Upper lobe of left lung (tissue), 6 donors: ENCODE measurements at places on chromosomes 2 and 18.
A peak's percentile ranks its signal among the peaks of the same experiment; 100 is the strongest.

- DNase-seq: no peak
Observed at GRCh38 chr18:9025091-9025838, 77.2 kb upstream of the NDUFV2 start.

- no peak for DNase-seq
Observed at GRCh38 chr2:241071677-241072111, 30.4 kb downstream of the MTERF4 start.

- DNase-seq: no peak
Observed at GRCh38 chr2:156505696-156506095, 69.5 kb downstream of the GPD2 start.

DNA sequence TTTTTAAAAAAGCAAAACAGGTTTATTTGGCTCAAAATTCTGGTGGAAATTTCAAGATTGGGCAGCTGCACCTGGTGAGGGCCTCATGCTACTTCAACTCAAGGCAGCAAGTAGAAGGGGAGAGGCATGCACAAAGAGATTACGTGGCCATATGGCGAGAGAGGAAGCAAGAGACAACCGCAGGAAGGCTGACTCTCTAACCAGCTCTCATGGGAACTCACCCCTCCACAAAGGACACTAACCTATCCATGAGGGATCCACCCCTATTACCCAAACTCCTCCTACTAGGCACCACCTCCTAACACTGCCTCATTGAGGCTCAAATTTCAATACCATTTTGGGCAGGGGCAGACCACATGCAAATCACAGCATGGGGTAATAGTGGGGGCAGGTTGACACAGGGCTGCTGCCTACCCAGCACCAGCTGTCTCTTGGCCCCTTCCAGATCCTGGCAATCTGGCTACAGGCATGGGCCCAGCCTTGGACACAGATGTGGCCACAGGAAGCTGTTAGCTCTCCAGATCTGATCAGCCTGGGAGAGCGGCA lies 2.0 kb upstream of the CAPN10 start:
- no peak for DNase-seq

- no peak for DNase-seq
Observed at GRCh38 chr18:77052297-77052982, 80.1 kb downstream of the MBP start.

DNA sequence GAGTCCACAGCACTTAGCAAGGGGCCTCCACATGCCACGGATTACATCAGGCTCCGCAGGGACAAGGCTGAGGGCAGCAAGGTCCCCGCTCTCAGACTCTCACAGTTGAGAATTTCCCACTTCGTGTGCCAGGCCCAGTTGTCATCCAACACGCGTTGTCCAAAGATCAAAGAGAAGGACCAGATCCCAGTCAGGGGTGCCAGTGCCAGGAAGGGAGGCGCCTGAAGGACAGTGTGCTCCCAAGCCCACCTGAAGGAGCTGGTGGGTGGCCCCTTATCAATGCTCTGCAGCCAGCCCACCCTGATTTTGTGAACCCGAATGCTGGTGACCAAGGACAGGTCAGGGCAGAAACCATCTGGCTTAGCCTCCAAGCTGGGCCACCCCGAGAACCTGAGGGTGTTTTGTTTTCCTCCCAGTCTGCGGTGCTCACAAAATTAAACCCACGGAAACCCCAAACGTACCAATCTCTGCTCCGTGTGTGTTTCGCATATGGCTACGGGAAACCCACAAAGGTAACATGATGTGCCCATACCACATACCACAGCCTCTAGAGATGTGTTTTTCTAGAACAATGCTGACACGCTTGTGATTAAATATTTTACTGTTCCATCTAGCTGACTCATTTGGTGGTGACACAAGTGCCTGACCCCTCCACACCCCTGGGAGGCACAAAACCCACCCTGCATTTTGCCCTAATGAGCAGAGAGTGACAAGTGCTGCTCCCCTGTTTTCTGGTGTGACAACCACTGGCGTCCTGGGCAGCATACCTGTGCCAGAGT lies 24.5 kb downstream of the CRACDL start:
- no peak for DNase-seq

DNA sequence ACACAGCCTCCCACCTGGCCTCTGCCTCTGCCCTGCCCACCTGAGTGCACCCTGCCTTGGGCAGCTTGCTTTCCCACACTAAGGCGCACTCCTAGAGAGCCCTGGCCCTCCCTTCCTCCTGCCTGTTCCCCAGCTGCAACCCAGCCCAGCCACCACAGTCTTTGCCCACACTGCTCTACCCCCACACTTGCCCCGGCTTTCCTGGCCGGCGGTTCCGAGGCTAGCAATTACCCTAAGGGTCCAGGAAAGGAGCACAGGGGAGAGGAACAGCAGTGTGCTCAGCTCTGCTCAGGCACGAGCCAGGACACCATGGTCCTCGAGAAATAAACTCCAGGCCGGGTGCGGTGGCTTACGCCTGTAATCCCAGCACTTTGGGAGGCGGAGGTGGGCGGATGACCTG lies 237.8 kb upstream of the RAB6C start:
- no peak for DNase-seq

DNA sequence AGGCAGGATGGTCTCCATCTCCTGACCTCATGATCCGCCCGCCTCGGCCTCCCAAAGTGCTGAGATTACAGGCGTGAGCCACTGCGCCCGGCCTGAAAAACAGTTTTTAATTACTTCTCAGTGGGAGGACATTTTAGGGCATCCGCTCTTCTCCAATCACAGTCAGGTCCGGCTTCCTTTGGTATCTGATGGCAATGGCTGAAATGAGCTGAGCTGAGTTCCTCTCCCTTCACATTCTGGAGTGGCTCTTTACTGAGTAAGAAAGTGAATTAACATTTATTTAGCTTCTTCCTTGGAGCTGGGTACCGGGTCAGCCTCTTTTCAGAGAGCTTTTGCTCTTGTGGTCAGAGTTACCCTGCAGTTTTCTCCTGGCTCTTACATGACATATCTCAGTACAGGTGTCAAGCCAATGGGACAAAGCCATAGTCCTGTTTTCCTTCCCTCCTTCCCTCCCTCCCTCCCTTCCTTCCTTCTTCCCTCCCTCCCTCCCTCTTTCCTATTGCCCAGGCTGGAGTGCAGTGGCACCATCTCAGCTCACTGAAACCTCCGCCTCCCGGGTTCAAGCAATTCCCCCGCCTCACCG lies 1.1 kb upstream of the TTC27 start:
- no peak for DNase-seq

GRCh38 chr18:73079920-73080319 lies 212.1 kb upstream of the NETO1 start:
- no peak for DNase-seq

- DNase-seq: peak; percentile 39
Observed at GRCh38 chr2:48145845-48146452, 239.7 kb upstream of the FBXO11 start.

GRCh38 chr2:235225261-235225660 lies 268.6 kb upstream of the AGAP1 start:
- no peak for DNase-seq

DNA sequence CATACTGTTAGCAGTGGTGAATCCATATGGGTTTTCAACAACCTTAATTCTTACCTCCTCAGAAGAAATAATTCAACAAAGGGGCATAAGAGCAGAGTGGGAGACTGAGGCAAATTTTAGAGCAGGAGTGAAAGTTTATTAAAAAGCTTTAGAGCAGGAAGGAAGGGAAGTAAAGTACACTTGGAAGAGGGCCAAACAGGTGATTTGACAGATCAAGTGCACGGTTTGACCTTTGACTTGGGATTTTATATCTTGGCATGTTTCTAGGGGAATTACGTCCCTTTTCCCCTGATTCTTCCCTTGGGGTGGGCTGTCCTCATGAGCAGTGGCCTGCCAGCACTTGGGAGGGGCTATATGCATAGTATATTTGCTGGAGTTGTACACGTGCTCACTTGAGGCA lies 280.5 kb downstream of the MBD5 start:
- DNase-seq: no peak

GRCh38 chr2:53498210-53498609 lies 269.4 kb upstream of the CHAC2 start:
- no peak for DNase-seq
